Activated B cell treated with CpG ODN at 0.5 μM for 24 hours (primary cell): ENCODE measurements at places on chromosomes 2 and 18.

DNA sequence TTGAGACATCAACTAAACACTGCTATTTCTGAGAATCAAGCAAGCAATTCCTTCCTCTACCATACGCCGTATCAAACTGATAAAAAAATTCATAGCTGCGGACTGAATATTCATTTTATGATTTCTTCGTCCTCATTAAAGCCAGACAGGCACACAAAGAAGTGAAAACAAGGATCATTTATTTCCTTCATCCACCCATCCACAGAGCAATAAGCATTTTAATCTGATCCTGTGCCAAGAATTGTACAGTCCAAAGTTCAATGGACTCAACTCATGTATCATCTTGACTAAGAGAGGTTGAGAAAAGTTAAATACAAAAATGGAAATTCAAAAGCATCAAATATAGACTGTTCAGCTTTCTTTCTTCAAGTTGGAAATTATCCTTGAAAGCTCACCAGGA is 19.7 kb upstream of the SNTG2 start:
- no peaks in the 10 kb centered on the region for H3K4me1 ChIP-seq
- DNase-seq = no peak
- no peaks in the 10 kb centered on the region for H3K36me3 ChIP-seq
- no peaks in the 10 kb centered on the region for H3K27me3 ChIP-seq
- no peak overlapping the region for H3K4me3 ChIP-seq

DNA sequence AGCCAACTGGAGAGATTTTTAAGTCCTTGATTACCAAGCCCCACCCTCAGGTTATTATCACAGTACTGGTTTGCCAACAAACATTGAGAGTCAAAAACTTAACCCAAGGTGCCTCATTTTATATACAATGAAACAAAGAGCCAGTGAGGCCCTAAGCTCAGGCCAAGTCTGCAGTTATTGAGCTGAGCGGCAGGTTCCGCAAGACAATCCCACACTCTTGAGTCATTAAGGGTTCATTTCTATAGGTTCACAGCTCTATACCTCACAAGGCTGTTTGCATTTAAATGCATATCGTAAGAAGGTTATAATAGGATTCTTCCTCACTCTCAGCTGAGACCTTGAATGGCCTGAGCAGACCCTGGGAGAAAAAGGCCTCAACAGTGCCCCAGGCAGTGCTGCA is 268.4 kb upstream of the RGPD4 start:
- no peaks in the 10 kb centered on the region for H3K4me1 ChIP-seq
- no peak overlapping the region for H3K27ac ChIP-seq
- no peaks in the 10 kb centered on the region for H3K36me3 ChIP-seq
- no peak for DNase-seq
- H3K4me3 ChIP-seq = no peak overlapping the region

DNA sequence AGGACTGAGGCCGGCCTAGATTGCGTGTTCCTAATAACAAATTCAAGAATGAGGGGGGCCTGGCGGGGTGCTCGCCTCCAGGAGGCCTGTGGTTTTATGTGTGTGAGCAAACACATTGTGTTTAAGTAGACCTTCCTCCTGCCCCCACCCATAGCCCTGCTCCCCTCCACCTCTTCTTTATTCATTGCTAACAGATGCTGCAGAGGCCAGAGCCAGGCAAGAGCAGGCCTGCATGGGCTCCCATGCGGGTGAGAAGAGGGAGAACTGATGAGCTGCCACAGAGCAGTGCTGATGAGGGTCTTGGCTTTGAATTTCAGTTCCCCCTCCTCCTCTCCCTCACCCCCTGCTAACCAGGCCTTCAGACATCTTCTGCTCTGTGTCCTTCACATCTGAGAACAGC is 154.6 kb downstream of the OSR1 start:
- H3K27ac ChIP-seq = no peak overlapping the region
- no peaks in the 10 kb centered on the region for H3K4me1 ChIP-seq
- H3K4me3 ChIP-seq = no peak overlapping the region
- no peaks in the 10 kb centered on the region for H3K27me3 ChIP-seq

GRCh38 chr2:149597050-149597667 is 9.6 kb upstream of the MMADHC start:
- H3K4me1 ChIP-seq = peaks cover 8% of the 10 kb centered on the region
- no peak for DNase-seq
- H3K4me3 ChIP-seq = peak overlapping the region; percentile 3

- H3K27me3 ChIP-seq = no peaks in the 10 kb centered on the region
- H3K4me3 ChIP-seq = no peak overlapping the region
- H3K36me3 ChIP-seq = peaks cover 41% of the 10 kb centered on the region
These were observed 42.8 kb downstream of the ITSN2 start for GRCh38 chr2:24317491-24317920.

- H3K27ac ChIP-seq = no peak overlapping the region
- H3K36me3 ChIP-seq = no peaks in the 10 kb centered on the region
- peaks cover 6% of the 10 kb centered on the region for H3K27me3 ChIP-seq
- no peak overlapping the region for H3K4me3 ChIP-seq
- H3K4me1 ChIP-seq = no peaks in the 10 kb centered on the region
These were observed 325.5 kb downstream of the AGPS start for GRCh38 chr2:177717831-177718618.

DNA sequence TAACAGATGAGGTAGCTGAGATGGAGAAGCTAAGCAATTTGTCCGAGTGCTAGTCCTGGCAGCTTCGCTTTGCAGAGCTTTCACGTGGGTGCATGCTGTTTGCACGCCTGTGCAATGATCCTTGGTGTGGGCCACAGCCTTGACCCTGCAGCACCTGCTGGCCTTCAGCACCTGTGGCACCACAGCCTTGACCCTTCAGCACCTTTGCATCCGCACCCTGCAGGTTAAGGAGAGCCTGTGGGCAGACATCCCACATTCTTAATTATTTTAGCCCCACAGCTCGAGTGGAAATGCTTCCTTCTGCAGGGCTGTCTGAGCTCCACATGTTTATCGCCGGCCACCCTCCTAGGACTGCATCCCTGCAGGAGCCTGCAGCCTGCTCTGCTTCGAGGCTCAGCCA is 19.3 kb downstream of the NCK2 start:
- no peak for DNase-seq
- peaks cover 49% of the 10 kb centered on the region for H3K36me3 ChIP-seq
- no peaks in the 10 kb centered on the region for H3K27me3 ChIP-seq
- H3K4me3 ChIP-seq = no peak overlapping the region
- peaks cover 69% of the 10 kb centered on the region for H3K4me1 ChIP-seq

- H3K36me3 ChIP-seq = no peaks in the 10 kb centered on the region
- H3K27ac ChIP-seq = no peak overlapping the region
- no peaks in the 10 kb centered on the region for H3K4me1 ChIP-seq
- H3K27me3 ChIP-seq = peaks cover 20% of the 10 kb centered on the region
- H3K4me3 ChIP-seq = no peak overlapping the region
These were observed 48.9 kb downstream of the LAMA3 start for GRCh38 chr18:23738151-23738550.

DNA sequence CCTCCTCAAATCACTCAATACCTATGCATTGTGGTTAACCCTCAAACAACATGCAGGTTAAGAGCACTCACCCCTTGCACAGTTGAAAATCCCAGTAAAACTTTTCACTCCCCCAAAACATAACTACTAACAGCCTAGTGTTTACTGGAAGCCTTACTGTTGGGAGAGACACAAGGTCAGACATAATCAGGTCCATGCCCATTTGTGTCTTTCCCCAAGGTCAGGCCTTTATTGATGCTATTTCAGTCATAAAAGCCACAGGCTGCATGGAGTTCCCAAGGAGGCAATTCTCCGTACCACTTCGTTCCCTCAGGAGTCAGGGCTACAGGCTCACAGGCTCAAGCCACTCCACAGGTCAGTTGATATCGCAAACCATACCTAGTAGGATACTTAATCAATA is 180.2 kb downstream of the NCK2 start:
- H3K36me3 ChIP-seq = peaks cover 3% of the 10 kb centered on the region
- no peak overlapping the region for H3K27ac ChIP-seq
- DNase-seq = no peak
- no peak overlapping the region for H3K4me3 ChIP-seq

DNA sequence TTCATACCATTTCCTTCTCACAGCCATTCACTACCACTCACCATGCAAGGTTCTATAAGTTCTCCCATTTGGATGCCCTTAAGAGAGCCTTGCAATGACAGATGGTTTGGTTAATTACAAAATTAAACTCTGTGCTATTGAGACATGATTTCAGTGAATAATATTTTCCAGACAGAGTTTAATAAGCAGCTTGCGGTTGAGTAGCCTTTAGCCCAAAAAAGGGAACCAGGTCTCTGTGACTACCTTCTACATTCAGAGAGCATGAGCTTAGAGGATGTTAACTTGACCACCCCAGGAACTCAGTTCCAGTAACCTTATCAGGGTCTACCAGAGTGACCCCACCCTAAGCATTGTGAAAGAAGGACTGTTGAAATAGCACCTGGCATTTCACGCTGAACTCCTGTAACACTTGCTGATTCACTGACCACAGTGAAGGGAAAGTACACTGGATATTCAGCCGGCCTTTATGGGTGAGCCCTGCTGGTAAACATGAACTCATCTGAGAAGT is 1173.1 kb upstream of the ZEB2 start:
- peak overlapping the region; percentile 89 for H3K27ac ChIP-seq
- H3K4me1 ChIP-seq = peaks cover 55% of the 10 kb centered on the region
- peak overlapping the region; percentile 71 for H3K4me3 ChIP-seq
- H3K27me3 ChIP-seq = no peaks in the 10 kb centered on the region
- no peak for DNase-seq

- peaks cover 6% of the 10 kb centered on the region for H3K27me3 ChIP-seq
- peak; percentile 68 for DNase-seq
- peaks cover 59% of the 10 kb centered on the region for H3K4me1 ChIP-seq
- H3K4me3 ChIP-seq = peak within 1 kb of the TSS; percentile 91
- H3K27ac ChIP-seq = peak within 1 kb of the TSS; percentile 90
These were observed at the start of gene PTGR3 for GRCh38 chr18:75209129-75209950. Gene PTGR3, minus strand, starts transcription at chr18:75209139. Its CDS starts 81 bp downstream, at chr18:75209058.

DNA sequence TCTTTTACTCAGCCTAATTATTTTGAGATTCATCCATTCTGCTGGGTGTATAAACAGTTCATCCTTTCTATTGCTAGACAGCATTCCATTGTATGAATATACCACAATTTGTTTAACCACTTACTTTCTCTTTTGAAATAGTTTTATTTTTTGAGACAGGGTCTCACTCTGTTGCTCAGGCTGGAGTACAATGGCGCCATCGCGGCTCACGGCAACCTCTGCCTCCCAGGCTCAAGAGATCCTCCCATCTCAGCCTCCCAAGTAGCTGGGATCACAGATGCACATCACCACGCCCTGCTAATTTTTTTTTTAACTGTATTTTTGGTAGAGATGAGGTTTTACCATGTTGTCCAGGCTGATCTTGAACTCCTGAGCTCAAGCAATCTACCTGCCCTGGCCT is 54.5 kb downstream of the USP37 start:
- DNase-seq = no peak
- no peak overlapping the region for H3K27ac ChIP-seq
- no peaks in the 10 kb centered on the region for H3K27me3 ChIP-seq
- peaks cover 4% of the 10 kb centered on the region for H3K4me1 ChIP-seq
- H3K4me3 ChIP-seq = no peak overlapping the region
- peaks cover 31% of the 10 kb centered on the region for H3K36me3 ChIP-seq

DNA sequence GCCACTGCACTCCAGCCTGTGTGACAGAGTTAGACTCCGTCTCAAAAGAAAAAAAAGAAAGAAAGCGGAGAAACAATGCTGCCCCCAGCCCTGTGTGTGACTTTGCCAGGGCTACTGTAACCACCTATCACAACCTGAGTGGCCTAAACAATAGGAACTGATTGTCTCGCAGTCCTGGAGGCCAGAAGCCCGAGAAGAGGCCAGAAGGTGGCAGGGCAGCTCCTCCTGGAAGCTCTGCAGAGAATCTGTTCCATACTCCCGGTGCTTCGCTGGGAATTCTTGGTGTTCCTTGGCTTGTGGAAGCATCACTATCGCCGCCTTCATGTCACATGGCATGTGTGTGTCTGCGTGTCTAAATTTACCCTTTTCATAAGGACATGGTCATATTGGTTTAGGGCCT is 14.4 kb upstream of the RAB17 start:
- no peak for DNase-seq
- H3K36me3 ChIP-seq = no peaks in the 10 kb centered on the region

GRCh38 chr2:208101716-208102631 is 22.4 kb downstream of the CRYGD start:
- H3K4me1 ChIP-seq = no peaks in the 10 kb centered on the region
- no peak overlapping the region for H3K27ac ChIP-seq
- no peak overlapping the region for H3K4me3 ChIP-seq
- no peak for DNase-seq

DNA sequence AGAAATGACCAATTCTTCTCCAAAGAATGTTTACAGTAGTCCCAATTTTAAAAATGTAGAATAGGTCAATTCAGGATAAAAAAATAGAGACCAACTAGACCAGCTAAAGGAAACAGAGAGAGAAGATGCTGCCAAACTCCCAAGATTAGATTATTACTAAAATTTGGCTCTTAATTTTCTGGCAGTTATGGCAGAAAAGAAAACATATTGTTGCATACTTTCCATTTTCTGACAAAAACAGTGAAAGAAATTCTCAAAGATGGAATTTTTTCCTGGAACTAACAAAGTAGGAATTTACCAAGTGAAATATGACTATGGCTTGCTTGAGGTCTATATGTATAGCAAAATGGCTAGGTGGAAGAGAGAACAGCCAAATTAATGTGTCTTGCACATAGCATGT is 138.3 kb upstream of the STK17B start:
- H3K4me1 ChIP-seq = no peaks in the 10 kb centered on the region
- DNase-seq = no peak
- no peak overlapping the region for H3K4me3 ChIP-seq

DNA sequence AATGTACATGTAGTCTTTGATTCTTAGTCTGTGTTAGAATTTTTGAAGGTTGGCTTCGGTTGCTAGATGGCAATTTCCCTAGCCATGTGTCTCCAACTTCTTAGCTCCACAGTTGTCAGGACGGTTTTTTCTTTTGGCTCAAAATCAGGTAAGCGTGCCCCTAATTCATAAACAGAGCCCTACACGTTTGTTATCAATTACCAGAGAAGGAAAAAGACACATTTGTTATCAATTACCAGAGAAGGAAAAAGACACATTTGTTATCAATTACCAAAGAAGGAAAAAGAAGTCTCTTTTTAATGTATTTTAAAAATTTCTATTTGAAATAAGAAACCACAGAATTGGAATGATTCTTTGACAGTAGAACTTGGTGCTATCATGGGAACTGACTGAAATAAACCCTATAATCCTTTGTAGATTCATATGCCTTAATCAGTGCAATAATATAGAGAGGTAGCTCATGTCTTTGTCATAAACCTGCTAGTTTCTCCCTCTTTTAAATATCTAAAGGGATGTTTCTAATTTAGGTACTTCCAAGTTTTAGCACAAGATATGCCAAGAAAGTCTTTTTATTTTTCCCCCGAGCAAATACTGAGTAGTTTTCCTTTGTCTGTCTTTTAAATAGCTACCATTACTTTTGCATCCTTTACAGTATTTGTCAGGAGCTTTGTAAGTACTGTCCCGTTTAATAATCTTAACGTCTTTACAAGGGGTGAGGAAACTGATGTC is 35.9 kb downstream of the CAMKMT start:
- H3K4me1 ChIP-seq = no peaks in the 10 kb centered on the region
- no peak for DNase-seq
- H3K36me3 ChIP-seq = peaks cover 2% of the 10 kb centered on the region
- no peaks in the 10 kb centered on the region for H3K27me3 ChIP-seq
- no peak overlapping the region for H3K4me3 ChIP-seq
- H3K27ac ChIP-seq = no peak overlapping the region

GRCh38 chr18:23131693-23132319 is 3.5 kb upstream of the CABLES1 start:
- peaks cover 9% of the 10 kb centered on the region for H3K27me3 ChIP-seq
- peaks cover 27% of the 10 kb centered on the region for H3K4me1 ChIP-seq
- DNase-seq = no peak
- no peaks in the 10 kb centered on the region for H3K36me3 ChIP-seq
- H3K27ac ChIP-seq = no peak overlapping the region
